ENCODE measurements at places on chromosomes 6 and 20.

DNA sequence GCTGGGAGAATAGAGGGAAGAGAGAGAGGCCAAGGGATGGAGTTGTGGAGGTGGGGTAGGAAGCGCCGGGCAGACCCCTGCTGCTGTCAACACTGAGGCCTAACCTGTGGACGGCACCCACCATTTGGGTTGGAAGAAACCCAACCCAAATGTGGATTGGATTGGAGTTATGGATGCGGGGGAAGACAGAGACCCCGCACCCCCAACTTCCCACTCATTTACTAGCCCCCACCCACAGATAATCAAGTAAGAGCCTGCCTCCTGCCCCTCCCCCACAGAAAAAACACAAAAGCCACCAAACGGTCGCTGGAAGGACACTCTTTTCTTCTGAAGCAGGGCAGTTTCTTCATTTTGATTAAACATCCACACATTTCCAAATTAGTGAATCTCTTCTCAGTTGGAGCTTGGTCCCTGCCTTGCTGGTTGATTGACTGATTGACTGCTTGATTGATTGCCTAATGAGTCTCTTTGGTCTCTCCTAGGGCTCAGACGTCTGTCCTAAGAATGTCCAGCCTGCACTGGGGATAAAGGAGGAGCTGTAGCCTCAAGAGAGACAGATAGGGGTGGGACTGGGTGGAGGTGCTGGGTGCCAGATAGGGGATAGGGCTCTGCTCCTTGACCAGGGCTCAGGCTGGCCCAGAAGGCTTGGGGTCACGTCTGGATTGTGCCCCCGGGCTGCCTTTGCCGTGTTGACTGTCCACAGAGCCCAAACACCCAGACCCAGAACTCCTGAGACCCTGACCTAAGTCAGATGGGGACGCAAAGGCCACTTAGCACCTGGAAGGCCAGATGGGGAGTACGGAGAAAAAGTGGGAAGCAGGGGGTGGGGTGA, 74.9 kb upstream of the FOXP4 start:
- DNase-seq = no peak

- DNase-seq = no peak
Measured at GRCh38 chr6:25617997-25618396, 34.0 kb upstream of the SCGN start.

GRCh38 chr6:167238146-167238693, 52.9 kb upstream of the UNC93A start:
- DNase-seq = no peak

- peak; percentile 56 for DNase-seq
Measured at GRCh38 chr6:56387621-56388414, 140.4 kb upstream of the COL21A1 start.

- no peak for DNase-seq
Measured at GRCh38 chr6:161265975-161266374, 7.9 kb downstream of the AGPAT4 start.

DNA sequence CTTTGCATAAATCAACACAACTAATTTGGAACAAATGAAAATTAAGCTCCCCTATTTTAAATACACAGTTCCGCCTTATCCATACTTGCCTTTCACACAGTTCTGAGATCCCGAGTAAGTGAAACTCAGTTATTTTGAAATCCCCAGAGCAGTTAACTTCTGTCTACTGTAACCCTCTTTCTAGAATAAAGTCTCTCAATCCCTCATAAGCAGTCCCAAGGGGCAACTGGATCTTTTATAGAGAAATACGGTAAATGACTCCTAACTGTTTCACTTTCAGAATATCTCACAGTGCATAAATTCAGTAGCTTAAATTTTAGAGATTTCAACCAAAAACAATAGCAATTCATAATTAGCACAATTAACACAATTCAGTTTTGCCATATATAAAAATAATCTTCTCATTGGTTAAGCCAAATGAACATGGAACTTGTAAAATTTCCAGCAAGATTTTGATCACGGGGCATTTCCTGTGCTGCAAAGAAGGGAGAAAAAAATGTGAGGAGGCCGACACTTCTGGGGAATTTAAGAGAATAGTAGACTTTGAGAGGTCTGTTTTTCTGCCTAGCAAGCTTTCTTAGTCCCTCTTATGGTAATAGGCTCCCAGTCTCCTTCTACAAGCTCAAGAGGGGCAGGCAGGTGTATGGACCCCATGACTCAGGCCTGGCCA, 78.3 kb downstream of the KIF6 start:
- no peak for DNase-seq

DNA sequence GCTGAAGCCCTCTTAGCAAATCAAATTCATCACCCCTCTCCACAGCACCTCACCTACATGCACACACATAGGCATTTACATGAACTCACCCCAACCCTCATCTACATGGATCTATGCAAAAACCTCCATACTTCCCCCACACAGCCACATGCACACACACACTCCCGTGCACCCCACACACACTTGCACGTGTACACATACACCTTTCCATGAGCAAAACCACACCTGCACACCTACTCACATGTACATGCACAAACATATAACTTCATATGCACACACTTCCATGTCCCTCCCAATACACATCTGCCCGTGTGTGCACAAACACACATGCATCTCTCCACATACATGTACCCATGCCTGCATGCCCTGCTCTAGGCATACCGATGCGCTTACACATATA, 23.3 kb downstream of the CST5 start:
- no peak for DNase-seq

DNA sequence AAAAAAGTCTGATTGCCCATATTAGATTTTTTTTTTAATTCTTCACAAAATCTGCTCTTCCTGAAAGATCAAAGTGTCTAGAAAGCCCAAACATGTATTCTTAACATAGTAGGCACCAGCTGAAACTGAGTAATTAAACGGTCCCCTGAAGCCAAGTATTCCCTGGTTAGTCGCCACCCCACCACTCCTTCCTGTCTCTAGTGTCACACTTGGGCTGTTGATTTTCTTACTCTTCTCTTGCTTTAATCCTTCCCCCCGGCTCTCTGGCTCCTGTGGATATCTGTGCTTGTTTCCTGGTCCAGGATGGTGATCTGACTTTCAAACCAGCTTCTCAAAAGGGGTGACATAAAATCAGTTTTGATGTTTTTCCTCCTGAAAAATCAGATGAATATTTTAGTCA, 162.9 kb downstream of the QKI start:
- no peak for DNase-seq

DNA sequence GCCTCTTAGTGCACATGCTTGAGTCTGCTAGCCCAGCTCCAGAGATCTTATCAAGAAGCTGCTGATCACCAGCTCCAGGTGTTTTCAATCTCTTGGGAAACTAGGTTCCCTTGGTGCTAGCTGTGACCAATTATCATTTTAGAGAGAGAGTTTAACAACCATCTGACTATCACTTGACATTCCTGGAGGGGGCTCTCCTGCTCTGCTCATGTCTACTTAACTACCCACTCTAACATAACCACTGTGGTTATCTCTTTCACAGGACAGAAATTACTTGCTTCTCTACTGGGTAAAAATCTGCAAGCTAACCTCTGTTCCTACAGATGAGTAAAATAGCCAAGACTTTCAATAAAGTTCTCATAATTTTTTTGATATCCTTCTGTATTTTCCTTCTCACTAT, 823.4 kb upstream of the GJE1 start:
- DNase-seq = no peak
